Keratinocyte (primary cell): ENCODE measurements at places on chromosomes 7 and 10.
A peak's percentile ranks its signal among the peaks of the same experiment; 100 is the strongest.

DNA sequence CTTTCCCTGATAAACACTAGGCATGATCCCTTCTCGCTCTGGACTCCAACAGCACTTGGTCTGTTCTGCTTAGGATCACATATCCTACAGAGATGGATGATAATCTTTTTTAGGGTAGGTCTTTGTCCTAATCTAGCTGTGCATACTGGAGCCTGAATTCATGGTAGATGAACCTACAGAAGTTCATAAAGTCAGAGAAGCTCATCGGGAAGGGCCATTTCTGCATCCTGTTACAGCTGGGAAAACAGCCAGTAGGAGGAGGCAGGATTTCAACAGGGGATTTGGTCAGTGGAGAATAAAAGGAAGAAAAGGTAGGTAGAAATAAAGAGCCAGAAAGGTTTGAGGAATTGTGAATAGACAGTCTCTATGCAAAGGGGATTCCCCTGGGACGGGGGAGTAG is 101.4 kb downstream of the ANK3 start:
- no peak for DNase-seq

- DNase-seq: no peak
Observed at GRCh38 chr10:14278533-14278932, 52.2 kb downstream of the FRMD4A start.

- DNase-seq: no peak
Observed at GRCh38 chr10:118581340-118581739, 14.1 kb downstream of the PRLHR start.

DNA sequence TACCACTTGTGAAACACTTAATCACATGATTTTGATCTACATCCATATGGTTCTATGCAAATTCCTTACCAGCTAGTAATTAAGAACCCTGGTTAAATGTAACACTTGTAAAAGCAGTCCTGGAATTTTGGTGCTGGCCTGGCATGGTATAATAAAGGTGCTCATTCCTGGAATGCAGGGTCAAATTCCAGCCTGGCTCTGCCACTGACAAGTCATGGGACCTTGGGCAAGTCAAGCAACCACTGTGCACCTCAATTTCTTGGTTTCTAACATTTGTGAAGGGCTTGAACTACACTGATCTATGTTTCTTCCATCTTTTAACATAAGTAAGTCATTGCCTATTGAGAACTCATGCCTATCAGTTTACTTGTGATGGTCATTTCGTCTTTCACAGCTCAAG is 91.9 kb upstream of the PIK3CG start:
- DNase-seq: no peak

DNA sequence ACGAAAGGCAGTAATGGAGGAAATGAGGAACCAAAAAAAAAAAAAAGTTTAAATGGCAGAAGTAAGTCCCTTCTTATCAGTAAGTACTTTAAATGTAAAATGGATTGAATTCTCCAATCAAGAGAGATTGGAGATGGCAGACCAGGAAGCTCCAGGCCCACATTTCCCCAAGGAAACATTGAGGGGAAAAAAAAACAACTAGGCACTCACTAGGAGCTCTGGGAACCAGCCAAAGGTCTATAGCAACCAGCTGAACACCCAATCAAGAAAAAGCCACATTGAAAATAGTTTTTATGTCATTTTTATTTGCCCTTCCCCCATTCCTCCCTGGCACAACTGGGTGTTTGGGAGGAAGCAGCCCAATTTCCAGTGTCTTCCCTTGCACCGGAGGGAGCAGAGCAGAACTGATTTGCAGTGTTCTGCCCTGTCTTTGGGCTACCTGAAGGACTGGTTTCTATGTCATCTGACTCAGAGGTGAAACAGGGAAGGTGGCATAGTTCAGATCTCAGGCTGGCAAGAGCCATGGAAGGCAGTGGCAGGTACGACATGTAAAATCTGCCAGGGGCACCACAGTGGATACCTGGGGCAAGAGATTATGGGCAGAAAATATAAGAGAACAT is 121.9 kb downstream of the SMURF1 start:
- no peak for DNase-seq

DNA sequence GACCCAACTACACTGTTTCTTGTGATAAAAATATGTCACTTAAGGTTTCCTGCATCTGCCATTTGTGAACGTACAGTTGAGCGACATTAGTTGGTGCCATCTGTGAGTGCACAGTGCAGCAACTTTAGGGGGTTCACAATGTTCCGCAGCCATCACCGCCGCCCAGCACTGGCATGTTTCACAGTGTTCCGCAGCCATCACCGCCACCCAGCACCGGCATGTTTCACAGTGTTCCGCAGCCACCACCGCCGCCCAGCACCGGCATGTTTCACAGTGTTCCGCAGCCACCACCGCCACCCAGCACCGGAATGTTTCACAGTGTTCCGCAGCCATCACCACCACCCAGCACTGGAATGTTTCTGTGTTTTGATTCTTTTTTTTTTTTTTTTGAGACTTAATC is 83.0 kb downstream of the MGMT start:
- no peak for DNase-seq

DNA sequence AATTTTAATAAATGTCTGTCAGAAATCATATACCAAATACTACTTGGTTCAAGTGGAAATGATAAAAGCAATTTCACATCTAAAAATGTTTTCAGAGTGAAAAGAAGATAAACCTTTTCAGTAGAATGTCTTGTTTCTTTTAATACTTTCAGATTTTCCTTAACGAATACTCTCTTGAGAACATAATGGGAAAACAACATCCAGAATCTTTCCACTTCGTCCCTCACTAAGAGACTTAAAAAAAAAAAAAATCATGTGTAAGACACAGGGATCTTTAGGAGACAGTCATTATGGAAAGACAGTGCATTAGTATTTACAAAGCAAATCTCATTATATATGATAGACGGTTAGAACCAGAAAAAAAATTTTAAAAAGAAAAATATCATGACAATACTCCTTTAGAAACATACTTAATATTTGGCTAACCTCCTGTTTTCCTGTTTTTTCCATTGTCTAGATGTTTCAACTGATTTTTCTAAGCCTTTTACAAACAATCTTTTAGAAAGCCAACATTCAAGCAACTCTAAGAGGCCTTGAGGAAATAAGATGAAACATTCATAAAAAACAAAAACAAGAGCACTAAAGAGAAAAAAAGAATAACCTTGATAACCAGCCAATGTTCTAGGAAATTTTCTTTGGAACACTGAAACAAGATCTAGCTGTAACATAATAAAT is 339.9 kb upstream of the LRRN3 start:
- no peak for DNase-seq

DNA sequence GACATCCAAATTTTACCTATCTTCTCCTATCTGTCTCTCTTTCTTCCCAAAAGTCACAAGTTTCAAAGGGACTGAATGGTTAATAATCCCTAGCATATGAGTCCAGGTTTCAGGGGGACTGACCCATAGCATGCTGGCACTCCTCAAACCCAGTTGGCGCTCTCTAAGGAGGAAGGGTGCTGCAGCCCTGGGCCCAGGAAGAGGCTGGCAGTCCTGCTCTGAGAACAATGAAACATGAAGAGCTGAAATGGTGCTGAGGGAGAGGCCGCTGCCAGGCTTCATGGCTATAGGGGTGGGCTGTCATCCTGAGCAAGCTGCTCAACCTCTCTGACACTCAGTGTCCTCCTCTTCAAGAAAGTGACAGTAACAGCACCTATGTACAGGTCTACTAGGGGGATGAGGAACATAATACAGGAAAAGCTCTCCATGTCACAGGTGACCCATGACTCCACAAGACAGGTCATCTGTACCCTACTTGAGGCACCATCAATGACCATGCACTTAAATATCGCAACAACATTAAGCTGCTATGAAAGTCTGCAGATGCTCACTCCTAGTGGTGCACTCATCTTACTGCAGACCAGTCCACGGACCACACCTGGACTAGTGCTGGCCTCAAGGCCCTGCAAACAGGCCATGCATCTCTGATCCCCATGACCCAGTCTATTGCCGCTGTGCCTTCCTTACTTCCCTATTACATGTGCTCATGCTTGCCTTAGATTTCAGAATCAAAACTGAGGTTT is 17.0 kb downstream of the COBL start:
- DNase-seq: no peak

DNA sequence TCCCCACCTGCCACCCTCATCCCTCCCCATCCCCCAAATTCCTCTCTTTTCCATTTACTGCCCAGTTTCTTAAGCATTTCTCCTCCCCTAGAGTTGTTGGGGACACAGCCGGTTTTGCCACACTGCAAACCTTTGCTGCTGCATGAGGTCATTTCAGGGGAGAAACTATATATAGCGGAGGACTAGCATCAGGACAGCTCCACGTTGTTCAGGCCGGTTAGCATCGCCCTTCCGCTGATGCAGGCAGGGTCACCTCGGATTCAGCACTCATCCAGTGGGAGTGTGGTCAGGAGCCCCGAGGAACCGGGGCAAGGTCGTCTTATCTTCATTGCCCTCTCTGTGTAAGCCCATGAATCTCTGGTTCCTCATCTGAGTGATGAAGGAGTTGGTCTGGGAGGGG is 15.6 kb downstream of the UBTD1 start:
- no peak for DNase-seq

- DNase-seq: no peak
Observed at GRCh38 chr7:152521420-152522337, 85.9 kb upstream of the KMT2C start.

- DNase-seq: no peak
Observed at GRCh38 chr10:113454341-113455061, 98.4 kb upstream of the HABP2 start.

GRCh38 chr7:139699640-139700504 is 77.9 kb downstream of the HIPK2 start:
- no peak for DNase-seq

- DNase-seq: no peak
Observed at GRCh38 chr10:108244443-108245228, 1080.1 kb upstream of the SORCS1 start.

DNA sequence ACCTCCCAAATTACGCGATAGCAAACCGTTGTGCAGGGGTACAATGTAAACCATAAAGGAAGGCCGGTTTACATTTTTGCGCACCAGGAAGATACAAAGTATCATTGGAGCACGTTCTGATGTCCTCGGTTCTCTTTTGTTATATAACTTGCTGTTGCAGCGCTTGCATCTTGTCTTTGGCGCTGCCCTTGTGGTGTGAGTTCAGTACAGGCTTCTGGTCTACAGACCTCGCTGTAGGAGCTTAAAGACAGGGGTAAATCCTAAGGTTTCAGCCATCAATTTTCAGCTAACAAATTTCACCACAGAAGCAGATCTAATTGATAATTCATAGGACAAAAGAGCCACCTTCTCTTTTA is 1.5 kb upstream of the MKX start:
- DNase-seq: no peak

GRCh38 chr7:150685219-150686029 is at the start of gene GIMAP2:
Gene GIMAP2 (plus strand): TSS chr7:150685706. CDS start chr7:150687060, 1,354 bp downstream.
- no peak for DNase-seq

DNA sequence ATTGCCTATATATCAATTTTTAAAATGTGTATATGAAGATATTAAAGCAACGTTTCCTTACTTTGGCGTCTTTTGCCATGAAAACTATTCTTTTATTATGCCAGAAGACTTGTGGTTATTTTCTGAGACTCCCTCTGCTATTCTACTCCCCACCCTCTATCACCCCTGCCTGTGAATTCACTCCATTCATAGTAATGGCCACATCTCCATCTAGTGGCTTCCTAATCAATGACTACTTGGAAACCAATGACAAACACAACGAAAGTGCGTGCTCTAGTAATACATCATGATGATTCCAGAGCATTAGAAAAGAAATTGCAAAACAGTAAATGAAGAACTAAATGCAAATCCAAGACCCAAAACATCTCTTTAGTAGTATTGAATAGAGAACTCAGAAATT is 186.7 kb upstream of the HGF start:
- no peak for DNase-seq

- DNase-seq: no peak
Observed at GRCh38 chr7:100427762-100428198, 723 bp downstream of the ZCWPW1 start.

- no peak for DNase-seq
Observed at GRCh38 chr7:24858108-24858977, 101.1 kb upstream of the GSDME start.

- DNase-seq: peak; percentile 36
Observed at GRCh38 chr7:22980422-22980821, 33.5 kb downstream of the HYCC1 start.

- DNase-seq: no peak
Observed at GRCh38 chr7:47389171-47389922, 192.6 kb downstream of the TNS3 start.

- no peak for DNase-seq
Observed at GRCh38 chr7:37408291-37409228, 40.1 kb downstream of the ELMO1 start.

DNA sequence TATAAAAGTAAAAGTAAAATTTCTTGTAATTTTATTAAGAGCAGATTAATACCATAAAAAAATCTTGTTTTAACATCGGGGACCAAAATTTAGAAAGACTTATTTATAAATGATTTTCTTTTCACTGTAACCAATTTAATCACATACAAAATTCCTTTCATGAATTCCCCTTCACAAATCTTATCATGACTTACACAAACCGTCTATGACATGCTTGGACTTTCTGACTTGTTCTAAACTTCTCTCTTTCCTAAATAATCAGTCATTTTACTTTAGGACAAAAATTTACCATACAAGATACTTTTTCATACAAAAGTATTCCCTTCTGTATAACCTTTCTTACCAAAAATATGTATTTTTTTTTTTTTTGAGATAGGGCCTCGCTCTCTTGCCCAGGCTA is 9.3 kb downstream of the CROT start:
- DNase-seq: no peak

DNA sequence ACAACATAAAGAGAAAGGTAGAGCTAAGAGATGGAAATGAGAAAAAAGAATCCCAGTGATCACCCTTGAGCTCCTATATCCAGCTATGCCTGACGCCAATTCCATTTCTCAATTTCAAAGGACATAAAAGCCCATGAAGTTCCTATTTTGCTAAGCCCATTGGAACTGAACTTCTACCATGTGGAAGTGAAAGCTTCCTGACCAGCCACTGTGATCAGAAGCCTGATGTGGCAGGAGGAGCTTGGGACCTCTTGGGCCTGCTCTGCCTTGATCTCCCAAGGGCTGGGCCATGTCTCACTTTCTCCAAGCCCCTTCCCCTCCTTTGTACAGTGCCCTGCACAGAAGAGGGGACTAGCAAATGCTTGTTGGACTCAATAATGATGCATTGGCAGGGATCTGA is 52.7 kb downstream of the PRLHR start:
- DNase-seq: no peak

- no peak for DNase-seq
Observed at GRCh38 chr7:6551016-6551511, at the start of gene GRID2IP. Gene GRID2IP (minus strand): TSS chr7:6551461. CDS start chr7:6551436, 25 bp downstream.

DNA sequence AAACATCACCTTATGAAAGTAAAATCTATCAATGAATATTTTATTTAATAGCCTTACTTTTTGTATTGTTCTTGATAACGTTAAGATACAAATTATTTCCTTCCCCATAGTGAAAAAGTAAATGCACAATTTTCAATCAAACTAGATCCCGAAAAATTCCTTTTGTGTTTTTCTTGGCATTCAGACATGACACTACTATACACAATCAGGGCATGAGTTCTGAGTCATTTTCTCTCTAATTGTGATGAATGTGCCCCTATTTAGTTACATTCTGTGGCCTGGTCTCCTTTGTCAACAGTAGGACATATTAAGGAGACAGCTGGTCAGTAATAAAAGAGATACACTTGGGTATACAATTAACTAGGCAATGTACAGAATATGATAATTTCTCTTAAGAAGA is 19.8 kb downstream of the COL1A2 start:
- no peak for DNase-seq
